ENCODE measurements at places on chromosomes 3 and 15. TPM values are rescaled to one million over a fixed set of nuclear protein-coding genes. Genes with fewer than 3 reads are reported as not detected.

SLC7A14 gene
- 0.29 TPM for total RNA-seq

GRCh38 chr3:17806201-17806600 lies 63.8 kb upstream of the TBC1D5 start:
- DNase-seq = no peak

DNA sequence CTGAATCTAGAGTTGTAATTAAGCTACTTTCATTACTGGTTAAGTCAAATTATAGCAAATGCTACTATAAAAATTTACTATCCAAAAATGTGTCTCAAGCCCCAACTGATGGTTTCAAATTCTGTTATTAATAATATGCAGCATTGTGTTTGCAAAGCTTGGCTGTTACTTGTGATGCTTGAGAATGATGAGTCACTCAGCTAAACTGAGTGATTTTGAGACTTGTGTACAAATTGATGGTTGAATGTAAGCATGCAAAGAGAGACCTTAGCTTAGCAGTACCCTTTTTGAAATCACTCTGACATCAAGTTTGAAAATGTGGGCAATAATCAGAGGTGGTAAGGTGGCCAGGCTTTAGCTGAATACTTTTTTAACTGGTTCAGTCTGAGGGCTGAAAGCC lies 27.6 kb downstream of the OPA1 start:
- DNase-seq = no peak

- DNase-seq = no peak
Measured at GRCh38 chr3:78277801-78278200, 1237.9 kb downstream of the ROBO2 start.

DUOX2 gene
- under 0.01 TPM for total RNA-seq

RPUSD2 gene
- 11.5 TPM for total RNA-seq

- DNase-seq = peak; percentile 32
Measured at GRCh38 chr3:88180398-88180999, 30.7 kb downstream of the C3orf38 start.

CDCP1 gene
- 7.6 TPM for total RNA-seq

- no peak for DNase-seq
Measured at GRCh38 chr15:86203462-86203861, 123.8 kb downstream of the AGBL1 start.

NEK10 gene
- 58.6 TPM for total RNA-seq

PLSCR5 gene
- total RNA-seq = not detected
